Activated T-cell treated with anti-CD3 and anti-CD28 coated beads, Interleukin-2, amount 50 U/mL, for 4 hours (primary cell): ENCODE measurements at places on chromosomes 6 and 20.
A peak's percentile ranks its signal among the peaks of the same experiment; 100 is the strongest.

DNA sequence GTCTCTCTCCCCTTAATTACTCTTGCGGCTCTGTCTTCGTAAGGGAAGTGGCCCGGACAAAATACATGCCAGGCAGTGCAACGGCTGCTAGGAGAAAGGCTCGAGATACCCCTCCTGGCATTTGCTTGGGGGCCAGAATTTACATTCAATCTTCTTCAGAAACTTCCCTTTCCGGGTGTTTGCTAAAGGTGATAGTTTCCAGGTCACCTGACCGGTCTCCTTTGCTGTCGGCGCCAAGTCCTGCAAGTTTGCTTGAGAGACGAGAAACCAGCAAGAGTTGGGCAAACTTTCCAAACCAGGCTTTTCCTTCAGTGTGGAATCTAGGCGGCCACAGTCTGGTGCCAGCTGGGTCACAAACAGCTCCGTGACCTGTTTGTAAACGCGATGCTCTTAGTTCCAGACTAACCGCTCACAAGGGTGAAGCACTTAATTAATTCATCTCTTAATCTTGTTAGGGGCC is 563 bp upstream of the SRSF3 start:
- peak; percentile 19 for DNase-seq

GRCh38 chr20:44436393-44436792 is 39.3 kb upstream of the TTPAL start:
- no peak for DNase-seq

DNA sequence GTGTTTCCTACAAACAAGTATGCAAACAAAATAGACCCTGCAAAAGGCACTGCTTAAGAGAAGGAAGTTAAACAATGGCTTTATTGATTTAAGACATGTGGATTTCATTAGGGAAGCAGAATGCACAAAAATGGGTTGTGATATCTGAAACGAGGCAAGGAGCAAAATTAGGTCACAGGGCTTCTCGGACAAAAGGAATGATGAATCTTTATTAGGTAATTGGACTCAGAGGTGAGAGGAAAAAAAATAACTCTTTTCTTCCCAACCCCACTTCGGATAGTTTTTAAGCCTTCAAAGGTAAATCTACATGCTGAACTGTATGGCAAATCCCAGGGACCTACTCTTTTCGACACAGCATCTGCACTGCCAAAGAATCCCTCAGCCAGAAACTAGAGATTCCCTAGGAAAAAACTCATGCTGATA is 183.0 kb upstream of the TAB2 start:
- DNase-seq: no peak

- DNase-seq: no peak
Measured at GRCh38 chr6:109743739-109744138, 52.6 kb downstream of the FIG4 start.

DNA sequence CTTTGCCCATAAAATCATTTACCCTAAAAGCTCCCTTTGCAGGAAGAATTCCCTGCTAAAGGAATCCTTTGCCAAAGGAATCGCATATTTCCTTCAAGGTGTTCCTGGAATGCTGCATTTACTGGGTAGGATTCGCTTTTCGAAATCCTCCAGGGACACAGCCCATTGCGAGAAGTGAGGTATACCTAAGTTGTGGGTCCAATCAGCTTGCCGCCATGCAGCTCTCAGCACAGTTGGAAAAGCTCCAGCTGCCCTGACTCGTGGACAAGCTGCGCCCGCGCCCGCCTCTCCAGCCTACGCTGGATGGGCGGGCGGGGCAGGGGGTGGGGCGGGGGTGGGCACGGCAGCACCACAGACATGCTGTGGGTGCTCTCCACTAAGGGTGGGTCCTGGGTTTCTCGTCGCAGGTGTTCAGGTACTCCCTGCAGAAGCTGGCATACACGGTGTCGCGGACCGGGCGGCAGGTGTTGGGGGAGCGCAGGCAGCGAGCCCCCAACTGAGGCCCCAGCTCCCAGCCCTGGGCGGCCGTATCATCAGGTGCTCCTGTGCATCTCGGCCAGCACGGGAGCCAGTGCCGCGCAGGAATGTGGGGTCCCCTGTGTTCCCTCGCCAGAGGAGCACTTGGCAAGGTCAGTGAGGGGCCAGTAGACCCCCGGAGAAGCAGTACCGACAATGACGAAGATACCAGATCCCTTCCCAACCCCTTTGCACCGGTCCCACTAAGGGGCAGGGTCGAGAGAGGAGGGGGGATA is 1.4 kb downstream of the NNAT start:
- DNase-seq: no peak

GRCh38 chr6:27237089-27237803 is 10.3 kb upstream of the PRSS16 start:
- peak; percentile 14 for DNase-seq

- no peak for DNase-seq
Measured at GRCh38 chr6:79377047-79377446, 142.6 kb upstream of the HMGN3 start.

GRCh38 chr6:112568066-112568465 is 220.9 kb downstream of the RFPL4B start:
- DNase-seq: no peak

GRCh38 chr20:1130058-1130694 is 11.8 kb downstream of the PSMF1 start:
- DNase-seq: no peak

DNA sequence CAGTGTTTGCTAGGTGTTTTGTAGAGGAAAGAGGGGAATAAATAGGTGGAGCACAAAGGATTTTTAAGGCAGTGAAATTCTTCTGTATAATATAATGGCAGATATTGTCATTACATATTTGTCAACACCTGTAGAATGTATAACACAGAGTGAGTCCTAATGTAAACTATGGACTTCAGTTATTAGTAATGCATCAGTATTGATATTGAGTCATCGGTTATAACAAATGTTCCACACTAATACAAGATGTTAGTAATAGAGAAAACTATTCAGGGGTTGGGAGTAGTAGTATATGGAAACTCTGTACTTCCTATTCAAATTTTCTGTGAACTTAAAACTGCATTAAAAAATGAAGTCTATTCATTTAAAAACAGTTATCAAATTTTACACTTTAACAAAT is 299.2 kb downstream of the UBE3D start:
- DNase-seq: no peak

GRCh38 chr6:145043926-145044500 is 691.3 kb downstream of the EPM2A start:
- DNase-seq: no peak

- no peak for DNase-seq
Measured at GRCh38 chr20:61659994-61660346, 405.7 kb downstream of the TAF4 start.

GRCh38 chr20:53654932-53655624 is 61.4 kb upstream of the ZNF217 start:
- DNase-seq: no peak

GRCh38 chr6:8170245-8170644 is 67.9 kb upstream of the EEF1E1 start:
- DNase-seq: no peak

DNA sequence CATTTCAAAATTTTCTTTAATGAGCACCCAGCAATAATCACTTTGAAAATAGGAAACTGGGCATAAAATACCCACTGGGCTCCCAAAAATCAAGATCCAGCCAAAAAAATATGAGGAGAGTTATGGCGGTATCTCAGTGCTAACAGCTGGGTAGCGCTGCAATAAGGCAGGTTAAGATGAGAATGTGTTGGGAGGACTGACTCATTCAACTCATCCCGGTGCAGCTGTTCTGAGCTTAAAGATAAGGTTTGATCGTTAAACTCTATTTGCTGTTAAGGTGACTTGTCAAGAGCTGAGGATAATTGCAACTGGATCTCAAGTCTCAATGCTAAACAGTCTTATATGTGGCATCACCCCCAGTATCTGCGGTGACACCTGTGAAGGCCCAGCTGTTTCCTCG is 507.7 kb downstream of the EPM2A start:
- no peak for DNase-seq

DNA sequence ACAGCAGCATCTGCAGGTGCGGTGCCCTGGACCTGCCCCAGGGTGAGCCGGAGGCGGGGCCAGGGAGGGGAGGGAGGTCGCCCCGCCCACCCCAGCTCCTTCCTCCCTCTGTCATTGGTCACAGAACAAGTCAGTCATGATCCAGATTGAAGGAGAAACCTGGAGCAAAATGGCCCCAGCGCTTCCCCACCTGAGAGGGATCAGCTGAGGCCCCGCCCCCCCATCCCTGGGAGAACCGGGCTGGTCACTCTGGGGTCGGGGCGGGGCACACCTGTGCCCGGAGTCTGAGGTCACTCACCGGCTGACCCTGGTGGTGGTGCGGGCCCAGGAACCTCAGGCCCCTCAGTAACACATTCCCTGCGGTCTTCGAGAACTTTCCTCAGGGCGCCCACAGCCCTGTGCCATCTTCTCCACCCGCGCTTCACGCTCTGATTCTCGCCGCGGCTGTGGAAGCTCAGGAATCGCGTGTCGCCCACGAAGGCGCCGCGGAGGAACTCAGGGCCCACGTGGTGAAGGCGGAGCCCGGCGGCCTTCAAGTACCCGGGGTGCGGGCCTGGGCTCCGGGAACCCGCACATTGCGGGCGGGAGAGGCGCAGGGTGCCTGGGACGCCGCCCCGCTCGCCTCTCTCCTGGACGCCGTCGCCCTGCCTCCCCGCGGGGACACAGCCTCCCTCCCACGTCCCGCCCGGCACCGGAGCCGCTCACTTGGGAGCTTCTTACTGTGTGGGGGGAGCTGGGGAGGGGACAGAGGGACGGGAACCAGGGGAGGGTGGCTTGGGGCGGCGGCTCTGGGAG is 36.4 kb upstream of the HLA-C start:
- DNase-seq: peak; percentile 76

- DNase-seq: no peak
Measured at GRCh38 chr6:43658161-43658560, 13.3 kb downstream of the RSPH9 start.

- DNase-seq: no peak
Measured at GRCh38 chr6:6348256-6348655, 27.8 kb upstream of the F13A1 start.

GRCh38 chr20:24617757-24618450 is 148.5 kb downstream of the SYNDIG1 start:
- DNase-seq: no peak

GRCh38 chr6:128784266-128784665 is 98.7 kb upstream of the LAMA2 start:
- DNase-seq: no peak

- DNase-seq: peak; percentile 68
Measured at GRCh38 chr6:117555882-117556498, 46.3 kb downstream of the GOPC start.

GRCh38 chr6:19866173-19866984 is 29.2 kb downstream of the ID4 start:
- no peak for DNase-seq

GRCh38 chr6:22343864-22344263 is 47.0 kb upstream of the PRL start:
- DNase-seq: no peak

- DNase-seq: no peak
Measured at GRCh38 chr6:20778459-20778858, 244.2 kb downstream of the CDKAL1 start.

GRCh38 chr20:24742989-24743388 is 206.1 kb upstream of the CST7 start:
- no peak for DNase-seq

GRCh38 chr6:121124600-121124999 is 209.7 kb downstream of the TBC1D32 start:
- no peak for DNase-seq

DNA sequence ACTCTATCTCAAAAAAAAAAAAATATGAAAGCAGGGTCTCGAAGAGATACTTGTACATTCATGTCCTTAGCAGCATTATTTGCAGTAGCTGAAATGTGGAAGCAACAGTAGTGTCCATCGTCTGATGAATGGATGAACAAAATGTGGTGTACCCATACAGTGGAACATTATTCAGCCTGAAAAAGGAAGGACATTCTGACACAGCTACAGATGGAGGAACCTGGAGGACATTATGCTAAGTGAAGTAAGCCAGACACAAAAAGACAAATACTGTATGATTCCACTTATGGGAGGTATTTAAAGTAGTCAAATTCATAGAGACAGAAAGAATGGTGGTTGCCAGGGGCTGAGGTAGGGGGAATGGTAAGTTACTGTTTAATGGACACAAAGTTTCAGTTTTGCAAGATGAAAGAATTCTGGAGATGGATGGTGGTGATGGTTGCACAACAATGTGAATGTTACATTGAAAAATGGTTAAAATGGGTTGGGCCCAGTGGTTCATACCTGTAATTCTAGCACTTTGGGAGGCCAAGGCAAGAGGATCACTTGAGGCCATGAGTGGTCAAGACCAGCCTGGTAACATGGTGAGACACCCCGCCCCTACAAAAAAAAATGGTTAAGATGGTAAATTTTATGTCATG is 11.8 kb upstream of the TULP1 start:
- DNase-seq: no peak

DNA sequence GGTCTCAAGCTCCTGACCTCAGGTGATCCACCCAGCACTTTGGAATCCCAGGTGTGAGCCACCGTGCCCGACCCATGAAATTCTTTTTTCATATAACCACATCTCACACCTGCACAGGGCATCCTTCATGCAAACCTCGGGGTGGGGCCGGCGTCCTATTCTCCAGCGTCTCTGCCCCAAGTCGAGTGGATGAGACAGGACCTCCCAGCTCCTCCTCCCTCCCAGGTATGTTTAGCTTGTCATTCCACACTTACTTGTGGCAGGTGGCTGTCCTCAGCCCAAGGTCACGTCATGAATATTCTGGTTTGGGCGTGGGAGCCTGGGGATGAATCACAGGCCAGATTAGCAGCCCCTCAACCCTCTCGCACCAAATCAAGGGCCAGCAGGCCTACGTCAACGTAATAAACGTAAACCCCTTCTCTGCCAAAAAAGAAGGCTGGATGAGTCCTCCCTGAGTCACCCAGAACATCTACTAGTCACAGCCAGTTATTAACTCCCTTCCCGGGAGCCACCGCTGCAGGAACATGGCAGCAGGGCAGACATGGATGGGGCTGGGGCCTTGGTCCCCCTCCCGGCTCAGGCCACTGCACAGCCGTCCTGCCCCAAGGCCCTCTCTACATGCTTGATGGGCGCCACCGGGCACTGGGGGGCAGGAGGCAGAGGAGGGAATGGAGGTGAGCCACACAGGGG is 91.7 kb downstream of the YTHDF1 start:
- DNase-seq: no peak

DNA sequence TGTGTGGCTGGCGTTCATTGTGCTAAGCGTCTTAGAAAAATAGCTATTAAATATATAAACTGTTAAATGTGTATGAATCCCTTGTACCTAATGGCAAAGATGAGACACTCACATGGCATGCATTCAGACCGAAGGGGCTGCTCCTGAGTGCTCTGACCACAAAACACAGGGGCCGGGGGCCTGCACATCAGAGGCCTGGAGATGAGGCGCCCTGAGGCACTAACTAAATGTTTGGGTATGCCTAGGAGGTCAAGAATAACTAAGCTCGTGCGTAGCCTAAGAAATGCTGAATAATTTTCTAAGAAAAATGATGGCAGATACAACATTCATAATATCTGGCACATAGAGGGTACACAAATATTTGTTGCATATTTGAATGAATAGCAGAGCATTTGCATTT is 92.5 kb downstream of the PSMB1 start:
- no peak for DNase-seq

DNA sequence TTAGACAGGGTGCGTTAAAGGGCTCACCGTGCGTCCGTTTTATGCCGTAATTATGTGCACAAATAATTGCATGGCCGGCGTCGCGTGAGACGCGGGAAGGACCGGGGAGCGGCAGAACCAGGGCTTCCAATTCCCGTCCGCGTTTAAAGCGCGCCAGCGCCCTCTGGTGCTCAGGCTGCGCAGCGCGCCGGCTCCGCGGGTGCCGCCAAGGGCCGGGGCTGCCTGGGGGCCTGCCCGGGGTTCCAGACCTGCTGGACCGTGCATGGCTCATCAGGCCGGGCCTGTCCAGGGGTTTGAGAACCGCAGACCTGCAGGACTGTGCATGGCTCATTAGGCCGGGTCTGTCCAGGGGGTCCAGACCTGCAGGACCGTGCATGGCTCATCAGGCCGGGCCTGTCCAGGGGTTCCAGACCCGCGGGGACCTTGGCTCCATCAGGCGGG is 369.0 kb downstream of the THBS2 start:
- DNase-seq: peak; percentile 77
